ENCODE measurements at places on chromosomes 16 and 17.
A peak's percentile ranks its signal among the peaks of the same experiment; 100 is the strongest.

DNA sequence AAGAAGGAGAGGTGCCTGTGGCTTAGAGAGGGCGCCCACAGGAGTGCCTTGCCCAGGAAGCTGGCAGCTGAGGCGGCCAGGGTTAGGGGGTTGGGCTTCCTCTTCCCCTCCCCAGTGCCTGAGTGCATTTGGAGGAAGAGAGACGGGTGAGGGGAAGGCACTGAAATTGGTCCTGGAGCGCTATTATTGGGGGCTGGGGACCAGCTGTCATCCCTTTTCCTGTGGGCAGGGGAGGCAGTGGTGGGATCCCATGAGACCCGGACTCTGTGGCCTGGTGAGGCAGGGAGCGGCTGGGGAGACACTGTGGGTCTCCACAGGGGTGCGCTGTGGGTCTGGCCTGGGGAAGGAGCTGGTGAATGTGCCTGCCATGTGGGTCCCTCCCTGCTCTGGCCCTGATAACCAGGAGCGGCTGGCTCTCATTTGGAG is 259.7 kb downstream of the SEC14L1 start:
- peak; percentile 77 for DNase-seq

DNA sequence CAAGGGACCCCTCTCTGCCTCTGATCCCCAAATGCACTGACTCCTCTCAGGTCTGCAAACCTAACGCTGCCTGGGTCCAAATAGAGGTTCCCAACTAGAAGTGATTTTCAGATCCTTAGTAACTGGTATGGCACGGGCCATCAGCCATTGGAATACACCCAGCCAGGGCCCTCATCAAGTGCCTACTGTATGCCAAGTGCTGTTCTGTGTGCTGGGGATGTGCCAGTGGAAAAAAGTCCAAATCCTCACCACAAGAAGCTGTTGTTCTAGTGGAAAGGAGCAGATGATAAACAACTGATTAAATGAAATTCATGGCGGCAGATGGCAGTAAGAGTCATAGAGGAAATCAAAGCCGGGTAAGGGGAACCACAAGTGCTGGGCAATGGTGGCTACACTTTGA is 57.2 kb upstream of the MED9 start:
- no peak for DNase-seq

DNA sequence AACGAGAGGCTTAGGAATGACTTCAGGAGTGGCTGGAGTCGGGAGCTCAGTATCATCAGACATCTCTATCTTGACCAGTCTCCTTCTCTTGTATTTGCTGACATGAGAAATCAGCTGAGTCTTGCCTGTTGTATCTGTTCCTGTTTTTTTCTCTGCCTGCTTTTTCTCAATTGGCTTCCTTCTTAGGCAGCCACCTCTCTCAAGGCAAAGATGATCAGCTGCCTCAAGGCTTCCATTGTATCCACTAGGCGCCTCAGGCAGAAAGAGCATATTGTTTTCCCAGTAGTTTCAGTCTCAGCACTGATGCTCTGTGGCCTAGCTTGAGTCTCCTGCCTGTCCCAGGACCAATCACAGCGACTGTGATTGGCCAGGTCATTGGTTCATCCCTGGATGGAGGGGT is 306.2 kb downstream of the CPPED1 start:
- no peak for DNase-seq

GRCh38 chr16:57862698-57863433 is 60.6 kb upstream of the KIFC3 start:
- DNase-seq = no peak

DNA sequence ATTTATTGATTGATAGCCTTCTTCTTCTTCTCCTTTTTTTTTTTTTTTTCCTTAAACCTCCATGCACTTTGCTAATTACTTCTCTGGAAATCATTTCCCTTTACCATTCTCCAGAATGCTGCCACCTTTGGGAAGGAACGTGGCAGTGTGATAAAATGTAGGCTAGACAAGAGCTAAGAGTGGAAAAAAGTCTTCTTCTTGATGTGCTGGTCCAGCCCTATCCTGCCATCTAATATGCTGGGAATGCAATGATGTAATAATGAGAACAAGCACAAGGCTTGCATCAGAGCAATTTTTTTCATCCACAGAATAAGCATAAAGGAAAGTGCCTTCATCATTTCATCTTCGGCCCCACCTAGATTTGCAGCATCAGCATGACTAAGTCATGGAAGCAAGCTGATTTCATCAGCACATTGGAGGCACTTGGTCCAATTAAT is 128.7 kb upstream of the ZFHX3 start:
- no peak for DNase-seq

- no peak for DNase-seq
These were observed 356.2 kb downstream of the SEC14L1 start for GRCh38 chr17:77496831-77497577.

- DNase-seq = peak; percentile 29
These were observed 6.4 kb downstream of the CMTM2 start for GRCh38 chr16:66585481-66586239.

GRCh38 chr17:61556224-61557188 is 34.5 kb downstream of the NACA2 start:
- no peak for DNase-seq

GRCh38 chr16:89055894-89056555 is 37.6 kb upstream of the ACSF3 start:
- no peak for DNase-seq

DNA sequence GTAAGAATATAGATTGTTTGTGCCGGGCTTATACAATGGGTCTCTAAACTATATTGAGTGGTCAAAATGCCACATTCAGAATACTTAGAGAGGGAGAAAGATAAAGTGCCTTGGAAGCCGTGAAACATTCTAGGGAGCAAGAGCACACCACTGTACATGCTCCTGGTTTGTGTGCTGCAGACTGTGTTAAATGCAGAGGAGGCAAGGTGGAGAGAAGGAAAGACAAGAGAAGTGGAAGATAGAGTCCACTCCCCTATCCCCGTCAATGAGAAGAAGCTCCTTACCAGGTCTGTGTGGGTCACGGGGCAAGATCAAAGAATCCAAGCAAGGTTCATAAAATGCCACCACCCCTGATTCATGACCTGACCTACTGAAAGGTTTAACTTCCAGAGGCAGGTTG is 267.1 kb upstream of the TBX2 start:
- no peak for DNase-seq

DNA sequence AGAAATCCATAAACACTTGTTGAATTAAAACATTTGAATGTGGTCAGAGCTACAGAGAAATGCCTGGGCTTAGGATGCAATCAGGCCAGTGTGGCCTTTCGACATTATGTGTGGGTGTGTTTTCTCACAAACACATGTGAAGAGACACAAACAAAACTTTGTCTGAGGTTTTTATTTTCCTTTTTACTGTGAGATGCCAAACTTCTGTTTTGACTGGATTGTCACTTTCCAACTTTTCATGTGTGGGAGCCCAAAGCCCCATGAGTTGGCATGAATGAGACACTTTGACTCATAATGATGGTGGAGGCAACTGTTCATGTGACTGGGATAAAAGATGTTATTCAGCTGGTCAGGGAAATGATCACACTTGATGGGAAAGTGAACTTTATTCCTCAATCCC is 71.9 kb upstream of the GAS7 start:
- DNase-seq = no peak

GRCh38 chr16:67386861-67387455 is 6.3 kb downstream of the TPPP3 start:
- no peak for DNase-seq

- DNase-seq = no peak
These were observed 718 bp downstream of the NDUFAB1 start for GRCh38 chr16:23595246-23595950.

DNA sequence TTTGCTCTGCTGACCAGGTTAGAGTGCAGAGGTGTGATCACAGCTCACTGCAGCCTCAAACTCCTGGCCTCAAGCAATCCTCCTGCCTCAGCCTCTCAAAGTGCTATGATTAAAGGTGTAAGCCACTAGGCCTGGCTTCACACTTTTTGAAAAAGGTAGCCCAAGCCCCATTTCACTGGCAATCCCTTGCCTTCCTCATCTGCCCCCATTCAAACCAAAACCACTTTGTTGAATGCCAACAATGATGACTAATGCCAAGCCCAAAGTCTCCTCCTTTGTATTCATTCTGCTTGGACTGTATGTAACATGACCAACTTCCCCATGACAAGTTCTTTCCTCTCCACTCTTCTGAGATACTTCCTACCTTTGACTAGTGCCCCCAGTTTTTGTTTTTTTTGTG is 33.1 kb downstream of the N4BP1 start:
- DNase-seq = peak; percentile 73

GRCh38 chr17:77480509-77481215 is 339.9 kb downstream of the SEC14L1 start:
- no peak for DNase-seq

DNA sequence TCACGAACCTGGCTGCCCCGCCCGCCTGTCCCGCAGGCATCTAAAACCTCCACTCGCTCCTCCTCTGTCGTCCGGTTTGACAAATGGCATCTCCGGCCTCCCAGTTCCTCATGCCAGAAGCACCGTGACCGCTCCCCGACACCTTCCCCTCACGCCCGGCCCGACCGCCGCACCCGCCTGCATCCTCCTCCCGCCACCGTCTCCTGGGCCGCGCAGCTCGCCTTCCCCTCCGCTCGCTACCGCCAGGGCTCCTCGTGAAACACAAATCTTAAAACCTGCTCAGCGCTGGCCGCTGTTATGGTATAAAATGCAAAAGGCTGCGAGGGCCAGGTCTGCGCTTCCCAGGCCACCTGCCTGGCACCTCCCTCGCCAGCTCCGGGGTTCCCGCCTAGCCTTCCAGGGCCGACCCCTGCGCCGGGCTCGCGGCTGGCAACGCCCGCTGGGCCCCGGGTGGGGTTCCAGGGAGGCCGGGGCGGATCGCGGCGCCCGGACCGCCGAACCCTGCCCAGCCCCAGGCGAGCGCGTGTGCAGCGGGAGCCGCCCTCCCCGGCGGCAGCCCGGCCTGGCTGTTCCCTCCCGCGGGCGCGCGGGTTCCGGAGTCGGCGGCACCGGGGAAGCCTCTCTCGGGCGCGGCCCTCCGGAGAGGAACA is 488 bp downstream of the SPSB3 start:
- DNase-seq = peak; percentile 4

GRCh38 chr17:27091043-27091497 is 202.8 kb upstream of the WSB1 start:
- no peak for DNase-seq

DNA sequence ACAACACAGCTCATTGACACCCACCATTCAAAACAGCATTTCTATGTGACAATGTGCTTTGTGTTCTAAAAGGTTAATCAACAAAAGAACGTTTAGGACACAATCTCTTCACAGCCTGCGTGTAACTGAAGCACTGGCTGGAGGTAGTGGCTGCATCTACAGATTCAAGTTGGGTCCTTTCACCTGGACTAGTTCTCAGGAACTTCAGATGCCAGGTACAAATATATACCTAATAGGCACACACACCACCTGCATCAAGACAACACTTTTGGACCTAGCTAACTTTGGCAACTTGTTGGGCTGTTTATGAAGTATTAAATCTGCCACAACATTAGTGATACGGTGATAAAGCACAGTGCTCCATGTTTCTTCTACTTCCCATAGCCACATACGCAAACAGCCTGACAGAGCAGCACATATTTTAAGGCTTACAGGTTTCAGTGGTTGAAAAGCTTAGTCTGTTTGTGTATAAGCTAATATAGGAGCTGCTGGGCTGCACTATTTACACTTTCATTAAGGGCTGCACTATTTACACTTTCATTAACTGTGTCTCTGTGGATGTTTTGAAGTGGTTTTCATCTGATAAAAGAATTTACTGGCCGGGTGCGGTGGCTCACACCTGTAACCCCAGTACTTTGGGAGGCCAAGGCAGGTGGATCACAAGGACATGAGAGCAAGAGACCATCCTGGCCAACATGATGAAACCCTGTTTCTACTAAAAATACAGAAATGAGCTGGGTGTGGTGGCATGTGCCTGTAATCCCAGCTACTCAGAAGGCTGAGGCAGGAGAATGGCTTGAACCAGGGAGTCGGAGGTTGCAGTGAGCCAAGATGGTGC is 132.6 kb downstream of the PARN start:
- DNase-seq = no peak

DNA sequence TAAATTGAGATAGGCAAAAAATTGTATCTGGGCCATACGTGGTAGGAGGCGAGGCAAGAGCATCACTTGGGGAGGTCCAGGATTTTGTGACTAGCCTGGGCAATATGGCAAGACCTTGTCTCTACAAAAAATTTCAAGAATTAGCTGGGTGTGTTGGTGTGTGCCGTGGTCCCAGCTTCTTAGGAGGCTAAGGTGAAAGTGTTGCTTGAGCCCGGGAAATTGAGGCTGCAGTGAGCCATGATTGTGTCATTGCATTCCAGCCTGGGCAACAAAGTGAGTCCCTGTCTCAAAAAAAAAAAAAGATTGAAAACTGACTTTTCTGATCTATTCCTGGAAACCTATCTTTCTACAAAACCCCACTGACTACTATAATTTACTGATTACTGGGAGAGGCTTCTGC is 26.7 kb downstream of the CDK12 start:
- no peak for DNase-seq

GRCh38 chr17:80694085-80694991 is 149.7 kb downstream of the RPTOR start:
- no peak for DNase-seq

GRCh38 chr17:58694302-58694701 is 1.9 kb downstream of the RAD51C start:
- DNase-seq = no peak

GRCh38 chr16:74439685-74440084 is 18.4 kb upstream of the CLEC18B start:
- DNase-seq = no peak

DNA sequence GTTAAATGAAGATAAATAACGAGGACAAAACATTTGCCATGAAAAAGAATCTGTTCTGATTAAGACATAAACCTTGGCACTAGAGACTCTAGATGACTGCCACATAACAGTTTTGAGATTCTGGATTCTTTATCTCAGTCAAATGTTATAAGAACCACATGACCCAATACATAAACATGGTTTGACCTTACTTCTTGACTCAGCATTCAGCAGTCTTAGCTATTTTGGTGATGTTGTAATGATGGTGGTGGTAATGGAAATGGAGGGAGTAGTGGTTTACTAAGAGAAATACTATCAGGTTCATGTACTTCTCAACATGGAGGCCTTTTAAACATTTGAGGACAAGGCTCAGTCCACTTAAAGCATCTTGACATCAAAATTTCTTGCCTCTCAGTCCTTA is 925.4 kb downstream of the CDH11 start:
- no peak for DNase-seq

DNA sequence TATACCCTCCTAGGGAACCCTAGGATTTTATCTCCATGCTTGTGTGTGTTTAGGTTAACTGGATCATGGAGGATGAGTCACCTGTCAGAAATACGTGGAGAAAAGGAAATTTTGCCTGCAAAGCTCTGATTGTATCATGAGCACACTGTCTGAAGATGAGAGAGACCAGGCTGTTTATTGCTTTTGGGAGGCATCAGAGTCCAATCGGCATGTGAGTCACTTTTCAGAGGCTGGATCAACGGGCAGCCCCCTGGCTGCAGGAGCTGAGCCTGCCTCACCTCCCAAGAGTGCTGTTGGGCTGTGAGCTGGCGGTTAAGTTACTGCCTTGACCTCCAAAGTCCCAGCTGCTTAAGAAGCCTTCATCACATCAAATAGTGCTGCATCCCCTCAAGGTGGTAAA is 41.5 kb upstream of the MED9 start:
- no peak for DNase-seq

GRCh38 chr17:42775534-42776098 is 2.4 kb downstream of the VPS25 start:
- DNase-seq = peak; percentile 42

- no peak for DNase-seq
These were observed 8.8 kb downstream of the RASL10B start for GRCh38 chr17:35740216-35740615.
